Ascending aorta (tissue), 2 donors: ENCODE measurements at places on chromosomes 1 and 21. TPM values are rescaled to one million over a fixed set of nuclear protein-coding genes. Genes with fewer than 3 reads are reported as not detected.

DNA sequence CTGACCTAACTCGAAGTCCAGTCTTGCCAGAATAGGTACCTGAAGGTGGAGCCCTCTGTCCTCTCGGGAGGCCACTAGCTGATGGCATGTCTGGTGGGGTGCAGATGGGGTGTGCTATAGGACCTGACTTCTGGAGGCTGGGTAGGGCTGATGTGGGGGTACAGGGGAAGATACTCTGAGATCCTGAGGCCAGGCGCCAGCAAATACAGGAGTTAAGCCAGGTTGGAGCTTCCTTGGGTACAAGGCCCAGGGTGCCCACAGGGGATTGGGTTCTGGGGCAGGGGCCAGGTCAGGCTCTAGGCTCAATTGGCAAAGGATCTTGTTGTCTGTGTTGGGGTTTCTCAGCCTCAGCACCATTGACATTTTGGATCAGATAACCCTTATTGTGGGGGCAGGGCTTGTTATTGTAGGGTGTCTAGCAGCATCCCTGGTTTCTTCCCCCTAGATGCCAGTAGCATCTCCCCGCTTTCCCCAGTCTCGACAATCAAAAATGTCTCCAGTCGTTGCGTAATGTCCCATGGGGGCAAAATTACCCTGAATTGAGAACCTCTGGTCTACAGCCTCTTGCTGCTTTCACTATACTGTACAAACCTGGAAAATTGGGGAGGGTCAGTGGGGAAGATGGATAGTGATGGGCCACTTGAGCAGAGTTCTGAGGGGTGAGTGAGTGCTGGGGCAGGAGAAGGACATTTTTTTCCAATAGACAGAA, 9.2 kb downstream of the PTPRF start:
- DNase-seq, result no peak

DNA sequence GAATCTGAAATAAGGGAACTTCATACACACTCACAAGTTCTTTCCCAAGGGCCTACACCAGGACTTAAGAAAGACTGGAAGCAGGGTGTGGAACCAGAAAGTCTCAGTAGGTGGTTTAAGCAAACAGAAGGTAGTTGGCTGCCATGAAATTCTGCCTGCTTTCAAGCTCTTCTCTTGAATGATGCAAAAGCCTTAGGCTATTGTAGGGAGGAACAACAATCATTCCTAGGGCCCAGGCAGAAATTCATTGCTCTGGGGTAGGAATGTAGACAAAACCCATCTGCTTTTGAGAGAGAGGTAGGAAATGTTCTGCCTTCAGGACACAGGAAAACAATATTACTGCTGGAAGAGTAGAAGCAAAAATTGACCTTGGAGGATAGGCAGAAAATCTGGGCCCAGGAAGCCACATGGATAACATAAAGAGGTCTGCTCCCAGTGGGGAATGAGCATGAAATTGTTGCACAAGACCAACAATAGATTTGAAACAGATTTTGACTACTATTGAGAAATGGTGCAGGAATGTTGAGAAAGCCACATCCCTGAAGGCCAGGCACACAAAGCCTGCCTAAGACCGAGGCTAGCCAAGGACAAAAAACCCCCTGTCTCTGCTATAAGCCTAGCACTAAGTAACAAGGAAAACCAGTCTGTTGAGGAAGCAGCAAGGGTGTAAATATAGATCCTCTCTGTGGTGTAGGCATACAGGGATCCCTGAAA, 22.7 kb upstream of the SFT2D2 start:
- no peak for DNase-seq

SHISAL2A gene
- total RNA-seq, result not detected

HEYL gene
- 34.0 TPM for total RNA-seq

DNA sequence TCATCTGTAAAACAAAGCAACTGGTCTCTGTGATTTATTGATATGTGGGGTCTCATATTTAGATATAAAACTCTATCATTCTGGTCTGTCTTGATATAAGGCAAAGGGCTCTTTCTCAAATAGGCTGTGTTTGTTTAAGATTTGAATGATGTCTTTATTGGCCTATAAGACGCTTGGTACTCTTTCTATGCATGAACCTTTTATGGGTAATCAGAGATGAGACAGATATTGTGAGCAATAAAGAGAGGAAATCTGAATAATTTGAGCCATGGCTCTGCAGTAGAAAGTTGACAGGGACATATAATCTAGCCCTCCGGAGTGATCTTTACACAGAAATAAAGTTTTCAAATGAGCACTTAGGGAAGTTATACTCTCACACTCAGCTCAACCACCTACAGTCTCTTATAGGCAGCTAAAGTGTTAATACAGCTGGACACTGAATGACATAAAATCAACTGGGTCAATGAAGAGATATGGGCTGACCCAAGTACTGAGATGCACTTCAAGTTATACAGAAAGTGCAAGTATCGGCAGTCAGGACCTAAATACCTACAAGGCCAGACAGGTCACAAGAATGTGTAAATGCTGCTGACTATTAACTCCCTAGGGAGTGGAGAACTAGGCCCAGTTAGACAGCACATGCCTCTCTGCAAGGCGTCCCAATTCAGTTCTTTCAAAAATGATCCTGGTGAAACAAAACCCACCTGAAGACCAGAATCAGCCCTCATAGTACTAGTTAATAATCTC, 111.0 kb downstream of the PTPN14 start:
- DNase-seq, result no peak

KRTAP20-1 gene
- total RNA-seq, result not detected

DNA sequence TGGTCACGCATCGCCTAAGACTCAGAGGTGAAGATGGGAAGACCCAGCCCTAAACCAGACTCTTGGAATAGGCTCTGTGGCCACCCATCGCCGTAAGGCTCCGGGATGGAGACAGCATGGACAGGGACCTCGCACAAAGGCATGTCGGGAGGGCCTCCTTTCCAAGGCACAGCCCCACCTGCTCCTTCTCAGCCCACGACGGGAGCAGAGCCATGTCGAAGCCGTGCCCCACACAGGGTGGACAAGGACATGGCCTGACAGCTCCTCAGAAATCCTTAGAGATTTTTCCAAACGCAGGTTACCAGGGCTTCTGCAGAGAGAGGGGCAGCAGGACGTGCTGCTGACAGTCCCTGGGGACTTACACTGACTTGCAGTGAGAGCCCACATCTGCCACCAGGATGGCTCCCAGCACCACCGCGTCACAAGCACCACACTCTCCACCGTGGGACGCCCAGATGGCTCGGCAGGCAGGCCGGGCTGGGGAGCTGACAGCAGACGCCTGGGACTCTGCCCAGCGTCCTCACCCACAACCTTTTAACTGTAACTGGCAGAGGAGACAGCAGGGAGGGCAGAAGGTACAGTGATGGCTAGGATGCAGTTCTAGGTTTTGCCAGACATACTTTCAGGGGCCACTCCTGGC, 12.0 kb downstream of the SSU72 start:
- no peak for DNase-seq
